Aortic smooth muscle cell (primary cell): ENCODE measurements at places on chromosomes 4 and X. TPM values are rescaled to one million over a fixed set of nuclear protein-coding genes. Genes with fewer than 3 reads are reported as not detected.

Gene GRK4
- total RNA-seq, result 3.4 and 3.6 TPM in 2 replicates

Gene SPON2
- 1.4 and 2.6 TPM in 2 replicates for total RNA-seq

Gene ANKRD37
- 4.0 and 4.5 TPM in 2 replicates for total RNA-seq

Gene PWWP3B
- total RNA-seq, result under 0.01 and 0.06 TPM in 2 replicates

Gene HNRNPD
- total RNA-seq, result 30.3 and 50.9 TPM in 2 replicates

Gene PRR32
- total RNA-seq, result not detected in 2 replicates

Gene MAGEE2
- total RNA-seq, result under 0.01 TPM in 1 of 2 replicates, not detected in the other

Gene CFAP47
- total RNA-seq, result 0.19 TPM in 1 of 2 replicates, not detected in the other

Gene ART3
- not detected in 2 replicates for total RNA-seq

Gene SHROOM4
- 2.4 and 3.0 TPM in 2 replicates for total RNA-seq
